ENCODE measurements at places on chromosomes 13 and 19.

DNA sequence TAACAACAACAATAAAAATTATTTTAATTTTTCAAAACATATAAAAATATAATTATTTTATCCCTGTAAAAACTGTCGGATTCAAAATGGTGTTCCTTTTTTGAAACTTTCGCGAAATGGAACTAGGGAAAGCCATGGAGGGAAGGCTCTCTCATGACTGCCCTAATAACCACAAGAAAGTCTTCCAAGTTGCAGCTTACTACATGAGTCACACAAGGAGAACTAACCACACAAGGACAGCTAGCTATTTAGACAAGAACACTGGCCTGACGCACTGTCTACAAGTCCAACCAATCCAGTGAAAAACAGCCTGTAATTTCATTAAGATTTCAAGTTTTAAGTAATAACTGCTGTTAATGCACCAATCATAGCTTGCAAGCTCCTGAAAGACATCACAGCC, 319.2 kb upstream of the PCDH9 start:
- DNase-seq = no peak

DNA sequence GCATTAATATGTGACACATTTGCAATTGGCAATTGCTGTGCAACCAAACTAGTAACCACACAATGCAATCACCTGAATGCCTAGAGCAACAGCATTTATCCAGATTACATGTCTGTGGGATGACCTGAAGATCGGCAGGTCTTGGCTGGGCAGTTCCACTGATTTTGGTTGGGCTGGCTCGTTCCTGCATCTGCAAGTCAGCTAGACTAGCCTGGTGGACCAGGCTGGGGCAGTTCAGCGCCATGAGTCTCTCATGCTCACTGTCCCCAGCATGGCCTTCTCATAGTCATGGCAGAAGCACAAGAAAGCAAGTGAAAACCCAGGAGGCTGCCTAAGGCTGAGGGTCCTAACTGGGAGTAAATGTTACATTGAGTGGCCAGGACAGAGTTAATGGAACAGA, 229.1 kb upstream of the TSHZ3 start:
- DNase-seq = no peak

- DNase-seq = no peak
These were observed 3.8 kb downstream of the SGTA start for GRCh38 chr19:2779121-2779740.

- no peak for DNase-seq
These were observed 3.8 kb upstream of the CDC37 start for GRCh38 chr19:10407096-10407495.

DNA sequence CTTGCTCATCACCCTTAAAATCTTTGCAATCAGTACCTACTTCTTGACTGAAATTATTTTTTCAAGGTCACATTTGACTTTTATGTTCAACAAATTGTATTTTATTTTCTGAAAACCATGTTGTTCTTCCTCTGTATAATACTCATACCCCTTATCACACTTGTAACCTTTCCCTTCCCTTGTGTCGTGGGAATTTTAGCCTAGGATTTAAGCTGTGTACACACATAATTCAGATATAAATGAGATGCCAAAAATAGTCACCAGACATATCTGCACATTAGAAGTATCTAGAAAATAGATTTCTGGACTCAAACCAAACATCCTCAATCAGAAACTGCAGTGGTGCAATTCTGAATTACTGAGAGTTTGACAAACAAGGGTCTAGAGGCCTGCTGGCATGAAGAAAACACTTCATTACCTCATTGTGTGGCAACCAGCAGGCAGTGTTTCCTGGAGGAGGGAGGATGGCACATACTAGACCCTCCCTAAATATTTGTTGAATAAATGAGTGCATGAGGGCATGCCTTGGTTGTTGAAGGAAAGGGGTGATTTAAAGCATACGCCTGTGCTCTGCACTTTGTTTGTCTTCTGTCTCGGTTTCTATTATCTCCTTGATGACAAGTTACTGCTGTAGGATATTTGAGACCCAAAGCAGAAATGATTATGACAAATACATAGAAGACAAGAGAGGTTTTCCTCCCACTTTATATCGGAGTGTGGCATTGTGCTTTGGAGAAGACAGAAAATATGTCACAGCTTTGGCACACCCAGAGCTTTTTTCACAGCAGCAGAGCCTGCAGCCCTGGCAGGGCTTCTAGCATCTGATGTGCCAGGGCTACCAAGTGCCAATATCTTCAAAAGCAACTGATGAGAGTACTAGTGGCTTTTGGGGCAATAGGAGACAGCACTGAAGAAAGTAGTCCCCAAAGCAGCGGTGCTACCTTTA, 881.1 kb downstream of the PCDH9 start:
- DNase-seq = no peak

DNA sequence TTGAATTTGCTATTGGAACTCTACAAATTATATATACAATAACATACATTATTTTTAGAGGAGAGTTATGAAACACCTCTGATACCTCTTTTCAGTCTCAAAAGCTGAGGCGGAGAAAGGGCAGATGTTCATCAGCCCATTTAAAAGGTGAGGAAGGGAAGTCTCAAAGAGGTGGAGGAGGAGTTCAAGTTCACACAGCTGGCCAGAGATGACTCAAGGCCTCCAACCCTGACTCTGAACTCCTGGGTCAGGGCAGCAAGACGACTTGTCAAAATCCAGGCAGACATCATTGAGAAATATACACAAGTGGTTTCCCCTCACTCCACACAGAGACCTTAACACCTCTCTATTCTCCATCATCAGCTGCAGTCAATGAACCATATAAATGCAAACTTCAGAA, 2.1 kb downstream of the SIAH3 start:
- DNase-seq = no peak

GRCh38 chr13:94811753-94812152, 99.4 kb upstream of the SOX21 start:
- no peak for DNase-seq
